ENCODE measurements at places on chromosomes 7 and 10.

DNA sequence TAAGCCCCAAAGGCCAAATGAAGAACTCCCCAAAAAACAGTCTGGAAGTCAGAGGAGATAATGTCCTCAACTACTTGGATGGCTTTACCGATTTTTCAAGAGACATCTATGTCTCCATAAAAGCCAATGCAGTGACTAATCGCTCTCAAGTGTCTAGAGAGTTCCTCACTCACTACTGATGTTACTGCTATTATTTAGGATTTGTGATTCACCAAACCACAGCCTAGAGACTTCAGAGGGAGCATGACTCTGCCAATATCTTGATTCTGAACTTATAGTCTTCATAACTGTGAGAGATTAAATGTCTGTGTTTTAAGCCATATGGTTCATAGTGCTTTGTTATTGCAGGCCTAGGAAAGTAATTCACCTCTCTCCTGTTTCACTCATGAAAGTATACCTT lies 160.2 kb downstream of the IPMK start:
- no peak for DNase-seq

DNA sequence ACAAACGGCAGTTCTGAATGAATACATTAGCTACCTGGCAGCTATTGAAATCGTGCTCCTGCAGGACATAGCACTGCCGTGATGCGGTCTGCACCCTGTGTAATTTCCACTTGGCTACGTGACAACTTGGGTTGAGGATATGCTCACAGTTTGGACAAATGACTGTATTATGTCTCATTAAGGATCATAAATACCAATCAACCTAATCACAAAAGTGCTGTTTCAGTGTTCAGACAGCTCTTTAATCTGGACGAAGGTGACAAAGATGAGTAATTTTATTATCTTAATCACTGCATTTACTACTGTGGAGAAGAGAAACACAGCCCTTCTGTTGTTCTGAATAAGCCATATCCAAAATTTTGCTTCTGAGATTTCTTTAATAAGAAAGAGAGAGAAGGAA lies 210.8 kb upstream of the PFKP start:
- DNase-seq = no peak

DNA sequence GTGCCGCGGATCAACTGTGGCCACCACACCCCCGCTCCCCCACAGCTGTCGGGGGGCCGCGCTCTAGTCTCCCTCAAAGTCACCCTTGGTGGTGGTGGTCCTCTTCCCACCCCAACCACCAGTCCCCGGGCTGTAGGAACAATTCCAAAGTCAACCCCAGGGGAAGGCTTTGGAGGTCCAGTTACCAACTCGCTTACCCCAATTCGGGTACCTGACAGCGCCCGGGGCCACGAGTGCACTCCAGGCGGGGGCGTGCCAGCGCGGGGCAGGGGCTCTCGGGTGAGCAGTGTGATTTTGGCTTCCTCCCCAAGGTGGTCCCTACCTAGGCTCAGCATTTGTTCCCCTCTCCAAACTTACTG lies 584 bp upstream of the ZMIZ1 start:
- no peak for DNase-seq

- no peak for DNase-seq
Observed at GRCh38 chr7:77839919-77840318, 41.3 kb downstream of the PHTF2 start.

GRCh38 chr10:22649390-22649841 lies 65.0 kb downstream of the PIP4K2A start:
- DNase-seq = peak; percentile 67

GRCh38 chr7:4792537-4793126 lies 17.2 kb downstream of the AP5Z1 start:
- DNase-seq = no peak

DNA sequence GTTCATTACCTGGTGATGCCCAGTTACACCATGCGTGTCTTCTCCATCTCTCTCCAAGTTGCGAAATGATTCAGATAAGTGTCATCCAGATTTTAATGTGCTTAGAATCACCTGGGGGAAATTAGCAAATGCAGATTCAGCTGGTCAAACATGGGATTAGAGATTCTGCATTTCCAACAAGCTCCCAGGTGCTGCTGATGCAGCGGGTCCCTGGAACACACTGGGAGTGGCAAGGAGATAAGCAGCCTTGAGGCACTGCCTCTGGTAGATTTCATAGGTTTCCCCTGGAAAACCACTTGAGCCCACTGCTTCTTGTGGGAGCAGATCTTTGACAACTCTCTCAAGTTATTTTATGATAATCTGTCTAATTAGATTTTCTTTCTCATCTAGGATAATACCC lies 196.0 kb upstream of the C7orf33 start:
- DNase-seq = no peak

GRCh38 chr10:22343731-22344130 lies 1.6 kb upstream of the SPAG6 start:
- no peak for DNase-seq

- DNase-seq = no peak
Observed at GRCh38 chr10:26903431-26904217, 42.9 kb upstream of the ABI1 start.

GRCh38 chr10:92087750-92088395 lies 164.3 kb downstream of the BTAF1 start:
- peak; percentile 53 for DNase-seq

DNA sequence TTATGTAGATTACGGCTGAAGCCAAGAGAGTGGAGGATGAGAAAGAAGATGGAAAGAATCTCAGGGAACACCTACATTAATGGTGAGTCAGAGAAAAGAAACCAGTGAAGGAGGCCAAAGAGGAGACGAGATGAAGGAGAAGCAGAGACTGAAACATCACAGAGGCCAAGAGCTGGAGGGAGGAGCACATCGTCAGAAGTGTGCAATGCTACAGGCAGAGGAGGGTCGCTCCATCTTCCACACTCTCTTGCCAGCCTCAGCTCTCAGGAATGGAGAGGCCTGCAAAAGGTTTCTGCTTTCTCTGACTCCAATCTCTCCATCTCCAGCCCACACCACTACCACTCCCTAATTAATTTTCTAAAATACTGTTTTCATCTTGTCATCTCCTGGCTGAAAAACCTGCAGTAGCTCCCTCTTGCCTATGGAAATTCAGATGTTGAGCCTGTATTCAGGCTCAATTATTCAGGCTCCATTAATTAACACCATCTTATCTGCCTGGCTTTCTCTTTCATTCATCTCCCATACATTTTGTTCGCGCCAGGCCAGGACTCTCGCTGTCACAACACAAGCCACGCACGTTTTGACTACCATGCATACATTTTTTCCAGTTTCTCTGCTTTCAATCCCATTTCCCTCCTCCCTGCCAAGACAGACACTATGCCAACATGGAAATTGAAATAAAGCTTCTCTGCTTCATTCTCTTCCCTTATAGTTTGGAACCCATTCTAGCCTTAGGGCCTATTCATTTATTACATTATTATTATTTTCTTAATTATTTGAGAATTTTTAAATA lies 165.8 kb downstream of the INHBA start:
- DNase-seq = no peak

- DNase-seq = no peak
Observed at GRCh38 chr7:87028636-87029035, 30.8 kb downstream of the ELAPOR2 start.

DNA sequence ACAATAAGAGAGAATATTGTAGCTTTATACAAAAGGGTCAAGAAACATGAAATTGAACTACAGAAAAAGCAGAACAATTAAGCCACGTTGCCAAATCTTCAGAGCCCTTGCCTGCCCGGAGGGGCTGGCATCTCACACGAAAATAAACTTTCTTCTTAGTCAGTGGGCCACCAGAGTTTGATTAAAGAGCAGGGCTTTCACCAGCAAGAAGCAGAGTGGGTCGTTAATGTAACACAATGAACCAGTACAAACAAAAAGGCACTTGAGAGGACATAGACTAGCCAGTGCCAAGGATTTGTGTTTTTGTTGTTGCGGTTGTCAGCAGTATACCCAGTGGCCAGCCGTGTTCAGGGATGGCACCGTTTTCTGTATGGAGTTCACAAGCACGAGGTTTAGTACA lies 155.4 kb downstream of the NRP1 start:
- no peak for DNase-seq

DNA sequence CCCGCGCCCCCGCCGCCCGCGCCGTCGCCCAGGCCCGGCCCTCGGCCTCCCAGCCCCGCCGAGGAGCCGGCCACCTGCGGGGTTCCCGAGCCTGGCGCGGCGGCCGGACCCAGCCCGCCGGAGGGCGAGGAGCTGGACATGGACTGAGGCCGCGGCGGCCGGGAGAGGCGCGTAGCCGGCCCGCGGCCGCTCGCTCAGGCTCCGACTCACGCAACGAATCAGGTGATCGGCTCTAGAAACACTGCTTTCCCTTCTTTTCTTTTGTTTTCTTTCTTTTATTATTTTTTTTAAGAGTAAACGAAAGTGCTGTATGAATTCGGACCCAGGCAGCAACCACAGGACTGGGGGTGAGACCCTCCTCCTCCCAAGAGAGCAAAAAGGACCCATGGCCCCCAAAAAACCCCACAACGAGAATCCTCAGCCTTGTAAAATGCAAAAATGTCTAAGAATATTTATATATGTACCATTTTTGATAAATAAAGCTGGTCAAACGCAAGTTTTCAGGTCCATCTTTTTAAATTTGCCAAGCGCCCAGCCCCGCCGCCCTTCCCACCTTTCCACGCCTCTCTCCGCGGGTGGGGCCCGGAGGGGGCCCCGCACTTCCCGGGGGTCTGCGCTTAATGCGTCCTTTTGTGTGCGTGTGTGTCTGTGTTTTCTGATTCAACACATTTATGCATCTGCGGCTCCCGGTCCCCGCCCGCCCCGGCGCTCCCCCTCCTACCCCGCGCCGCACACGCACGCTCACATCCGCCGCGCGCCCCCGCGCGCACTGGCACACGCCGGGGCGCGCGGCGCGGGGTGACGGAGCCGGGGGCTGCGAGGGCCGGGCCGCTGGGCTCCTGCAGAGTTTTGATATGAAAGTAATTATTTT lies 4.4 kb downstream of the UNCX start:
- DNase-seq = no peak

DNA sequence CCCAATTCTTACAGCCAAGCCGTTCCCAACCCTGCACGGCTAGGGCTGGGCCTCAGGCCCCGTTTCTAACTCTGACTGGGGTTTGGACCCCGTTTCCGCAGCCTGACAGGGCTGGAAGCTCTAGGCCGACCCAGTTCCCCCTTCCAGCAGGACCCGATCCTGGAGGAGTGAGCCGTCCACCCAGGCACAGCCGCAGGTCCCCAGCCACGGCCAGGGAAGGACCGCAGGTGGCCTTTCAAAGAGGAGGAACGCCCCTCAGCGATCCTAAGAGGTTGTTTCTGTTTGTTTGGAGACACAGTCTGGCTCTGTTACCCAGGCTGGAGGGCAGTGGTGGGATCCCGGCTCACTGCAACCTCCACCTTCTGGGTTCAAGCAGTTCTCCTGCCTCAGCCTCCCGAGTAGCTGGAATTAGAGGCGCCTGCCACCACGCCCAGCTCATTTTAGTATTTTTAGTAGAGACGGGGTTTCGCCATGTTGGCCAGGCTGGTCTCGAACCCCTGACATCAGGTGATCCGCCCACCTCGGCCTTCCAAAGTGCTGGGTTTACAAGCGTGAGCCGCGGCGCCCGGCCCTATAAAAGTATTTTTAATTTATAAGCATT lies 778 bp upstream of the GET4 start:
- DNase-seq = no peak

- no peak for DNase-seq
Observed at GRCh38 chr7:85095806-85096205, 91.0 kb downstream of the SEMA3D start.

GRCh38 chr10:53256623-53257022 lies 484.0 kb upstream of the MBL2 start:
- DNase-seq = peak; percentile 18

DNA sequence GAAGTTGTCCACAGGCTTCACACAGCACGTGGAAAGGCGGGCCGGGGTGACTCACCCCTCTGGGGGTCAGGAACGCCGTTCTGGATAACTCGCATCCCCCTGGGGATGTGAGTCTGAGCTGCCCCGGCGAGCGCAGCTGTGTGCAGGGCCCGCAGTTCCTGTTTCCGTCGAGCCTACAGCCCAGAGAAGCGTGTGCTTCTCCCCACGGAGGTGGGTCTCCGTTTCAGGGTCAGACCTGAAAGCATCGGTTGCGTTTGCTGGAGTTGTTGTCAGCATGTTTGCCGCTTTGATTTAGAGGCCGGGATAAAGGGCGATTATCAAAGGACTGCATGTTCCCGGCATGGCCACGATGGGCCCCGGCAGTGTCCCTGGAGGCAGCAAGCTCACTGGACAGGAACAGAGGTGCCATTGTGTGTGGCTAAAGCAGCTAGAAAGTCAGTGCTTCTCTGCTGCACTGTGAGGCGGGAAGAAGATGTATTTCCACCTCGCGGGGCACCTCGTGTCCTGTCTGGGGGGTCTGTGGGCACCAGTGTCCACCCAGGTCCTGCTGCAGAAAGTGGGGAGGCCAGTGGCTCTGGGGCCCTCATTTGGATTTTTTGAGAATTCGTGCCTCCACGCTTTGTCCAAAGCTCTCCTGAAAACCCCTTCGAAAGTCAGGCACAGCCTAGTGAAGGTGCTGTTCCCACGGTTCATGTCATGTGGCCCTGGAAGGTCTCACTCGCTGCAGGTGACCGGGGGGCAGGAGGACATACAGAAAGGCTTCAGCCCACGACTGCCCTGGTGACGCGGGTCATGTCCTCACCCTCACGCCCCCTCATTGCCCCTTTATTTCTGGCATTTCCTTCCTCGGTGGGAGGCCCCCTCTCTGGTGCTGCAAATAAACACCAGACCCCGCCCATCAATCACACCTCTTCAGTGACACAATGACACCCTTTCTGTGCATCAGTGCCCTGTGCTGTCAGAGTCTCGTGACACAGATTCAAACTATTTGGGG lies 27.4 kb upstream of the GDI2 start:
- no peak for DNase-seq

GRCh38 chr7:6128205-6128604 lies 97.0 kb downstream of the ANKRD61 start:
- DNase-seq = no peak

DNA sequence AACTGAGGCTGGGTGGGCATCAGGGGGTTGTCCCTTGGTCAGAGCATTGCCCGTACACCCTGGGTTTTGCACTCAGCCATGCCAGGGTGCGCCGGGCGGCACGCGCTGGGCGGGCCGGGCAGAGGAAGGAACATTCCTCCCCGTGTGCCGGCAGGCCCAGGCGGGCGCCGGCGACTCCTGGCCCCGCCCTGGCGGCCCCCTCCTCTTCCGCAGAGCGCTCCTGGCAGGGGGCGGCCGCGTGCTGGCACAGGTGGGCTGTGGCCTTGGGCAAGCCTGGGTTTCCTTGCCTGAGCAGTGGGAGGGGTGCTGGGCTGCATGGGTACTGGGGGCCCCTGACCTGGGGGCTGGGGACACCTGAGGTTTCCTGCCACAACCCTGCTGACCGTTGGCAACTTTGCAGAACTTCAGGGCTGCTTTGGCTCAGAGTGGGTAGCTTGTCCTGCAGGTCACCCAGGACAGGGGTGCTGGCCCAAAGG lies 3.9 kb downstream of the LFNG start:
- DNase-seq = no peak

DNA sequence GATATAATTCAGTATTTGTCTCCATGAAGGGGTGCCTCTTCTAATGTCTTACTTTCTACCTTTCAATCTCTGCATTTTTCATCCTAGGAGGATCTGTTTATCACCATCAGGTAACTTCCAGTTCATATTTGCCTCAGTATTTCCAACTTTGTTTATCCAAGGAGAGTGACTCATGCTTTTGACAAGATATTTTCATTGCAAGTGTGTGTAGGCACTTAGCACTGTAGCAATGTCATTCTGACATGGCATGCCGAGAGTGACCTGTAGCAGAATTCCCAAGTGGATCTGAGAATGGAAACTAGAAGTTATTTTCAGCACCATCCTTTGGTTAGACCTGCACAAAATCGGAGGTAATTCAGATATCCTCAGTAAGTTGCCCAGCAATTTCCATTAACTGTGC lies 129.9 kb downstream of the INHBA start:
- DNase-seq = no peak

GRCh38 chr10:12868229-12868628 lies 133.3 kb downstream of the CCDC3 start:
- no peak for DNase-seq
